ENCODE measurements at places on chromosomes 16 and 17.

DNA sequence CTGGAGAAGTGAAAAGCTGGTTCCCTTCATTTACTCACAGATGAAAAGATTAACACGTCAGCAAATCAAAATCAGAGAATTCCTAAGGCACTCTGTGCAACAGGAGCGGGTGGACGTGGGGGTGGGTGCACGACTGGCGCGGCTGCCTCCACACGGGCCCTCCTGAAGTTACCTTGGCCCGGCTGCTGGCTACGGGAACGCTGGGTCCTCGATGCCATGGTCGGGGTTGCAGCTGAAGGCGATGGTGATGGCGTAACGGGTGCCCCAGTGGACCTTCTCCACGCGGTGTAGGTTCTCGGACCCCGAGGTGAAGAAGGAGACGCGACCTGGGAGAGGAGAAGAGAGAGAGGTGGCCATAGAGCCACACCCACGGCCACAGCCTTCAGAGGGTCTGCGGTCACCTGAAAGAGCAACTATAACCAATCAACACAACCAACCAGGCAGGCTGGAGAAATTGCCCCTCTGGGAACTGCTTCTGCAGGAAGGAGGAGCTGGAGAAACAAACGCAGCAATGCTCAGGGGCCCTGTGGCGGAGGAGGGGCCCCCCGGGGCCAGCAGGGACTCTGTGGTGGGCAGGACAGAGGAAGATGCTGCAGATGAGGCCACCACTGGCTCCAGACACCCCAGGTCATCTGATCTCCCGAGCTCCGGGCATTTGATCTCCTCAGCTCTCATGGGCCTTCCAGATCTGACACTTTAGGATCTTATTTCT lies 20.8 kb downstream of the UTS2R start:
- no peak for DNase-seq

GRCh38 chr16:83031524-83031923 lies 404.8 kb downstream of the CDH13 start:
- no peak for DNase-seq

GRCh38 chr17:31416503-31416923 lies 25.0 kb downstream of the RAB11FIP4 start:
- DNase-seq: no peak

DNA sequence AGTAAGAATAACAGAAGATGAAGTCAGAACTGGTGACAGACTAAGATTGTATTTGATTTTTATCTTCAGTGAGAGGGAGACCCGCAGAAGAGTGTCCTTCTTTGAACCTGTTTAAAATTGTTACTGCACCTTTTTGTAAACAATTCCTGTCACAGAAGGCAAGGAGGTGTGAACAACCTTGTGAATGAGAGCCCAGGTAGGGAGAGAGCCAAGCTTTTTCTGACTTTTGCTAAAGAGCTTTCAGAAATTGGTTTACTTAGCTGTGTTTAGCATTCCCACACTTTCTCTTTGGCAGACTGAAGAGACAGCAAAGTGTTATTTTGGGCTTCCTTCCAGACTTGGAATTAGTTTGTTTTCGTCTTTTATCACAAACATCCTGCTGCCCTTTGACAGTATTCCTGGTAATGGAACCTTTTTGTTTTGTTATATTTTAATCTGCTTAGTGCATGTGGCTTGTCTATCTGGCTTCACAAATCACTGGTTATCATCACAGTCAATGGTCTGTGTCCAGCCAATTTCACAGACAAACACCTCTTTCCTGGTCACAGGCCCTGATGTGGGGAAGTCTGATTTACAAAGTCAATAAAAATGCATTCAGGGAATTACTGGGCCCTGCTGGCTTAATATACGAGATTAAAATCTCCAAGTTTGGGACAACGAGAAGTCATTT lies 85.7 kb upstream of the HS3ST2 start:
- DNase-seq: no peak

DNA sequence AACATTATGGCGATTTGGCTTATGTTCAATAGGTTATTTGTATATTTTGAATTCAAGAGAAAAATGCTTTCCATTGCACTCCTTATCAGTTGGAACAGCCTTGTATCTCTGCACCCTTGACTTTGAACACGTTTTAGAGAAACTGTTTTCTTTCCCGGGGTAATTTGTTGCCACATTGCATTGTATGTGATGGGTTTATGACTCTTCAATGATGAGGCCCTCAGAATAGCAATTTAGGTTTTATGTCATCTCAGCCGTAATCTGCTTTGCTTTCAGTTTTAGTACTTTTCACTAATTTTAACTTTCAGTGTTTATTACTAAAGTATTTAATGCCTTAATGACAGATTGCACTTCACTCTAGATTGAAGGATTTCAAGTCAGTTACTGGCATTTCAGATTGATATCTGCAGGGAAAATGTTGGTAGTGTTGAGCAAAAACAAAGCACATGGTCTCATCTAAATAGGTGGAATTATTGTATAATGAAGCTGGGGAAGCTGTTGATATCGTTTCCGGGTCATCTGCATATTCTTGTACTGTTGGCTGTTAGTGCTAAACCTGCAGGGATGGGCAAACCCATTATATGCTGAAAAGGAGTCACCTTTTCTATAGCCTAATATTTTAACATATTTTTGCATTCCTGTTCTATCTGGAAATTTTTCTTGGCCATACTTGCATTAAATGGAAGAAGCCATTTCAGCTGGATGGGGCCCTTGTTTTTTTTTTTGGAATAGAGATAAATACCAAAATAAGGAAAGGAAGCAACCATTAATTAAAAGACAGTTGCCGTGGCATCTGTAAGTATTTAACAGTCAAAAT lies 2.0 kb downstream of the LUC7L3 start:
- peak; percentile 31 for DNase-seq

DNA sequence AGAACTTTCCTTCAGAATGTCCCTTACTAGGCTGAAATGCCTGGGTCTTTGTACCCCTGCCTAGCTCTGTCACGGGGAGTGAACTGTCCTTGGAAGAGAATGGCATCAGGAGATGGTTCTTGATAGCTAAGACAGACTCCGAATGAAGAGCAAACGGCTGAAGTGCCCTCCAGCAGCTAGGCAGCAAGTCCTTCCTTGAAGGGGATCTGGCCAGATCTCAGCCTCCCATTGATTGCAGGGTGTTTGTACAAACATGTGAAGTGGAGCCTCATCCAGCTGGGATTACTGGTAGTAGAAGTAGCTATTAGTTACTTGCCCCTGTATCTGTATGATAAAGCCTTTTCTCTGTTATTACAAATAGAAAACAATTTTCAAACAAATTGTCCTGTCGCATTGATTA lies 30.9 kb downstream of the LRRC36 start:
- no peak for DNase-seq

DNA sequence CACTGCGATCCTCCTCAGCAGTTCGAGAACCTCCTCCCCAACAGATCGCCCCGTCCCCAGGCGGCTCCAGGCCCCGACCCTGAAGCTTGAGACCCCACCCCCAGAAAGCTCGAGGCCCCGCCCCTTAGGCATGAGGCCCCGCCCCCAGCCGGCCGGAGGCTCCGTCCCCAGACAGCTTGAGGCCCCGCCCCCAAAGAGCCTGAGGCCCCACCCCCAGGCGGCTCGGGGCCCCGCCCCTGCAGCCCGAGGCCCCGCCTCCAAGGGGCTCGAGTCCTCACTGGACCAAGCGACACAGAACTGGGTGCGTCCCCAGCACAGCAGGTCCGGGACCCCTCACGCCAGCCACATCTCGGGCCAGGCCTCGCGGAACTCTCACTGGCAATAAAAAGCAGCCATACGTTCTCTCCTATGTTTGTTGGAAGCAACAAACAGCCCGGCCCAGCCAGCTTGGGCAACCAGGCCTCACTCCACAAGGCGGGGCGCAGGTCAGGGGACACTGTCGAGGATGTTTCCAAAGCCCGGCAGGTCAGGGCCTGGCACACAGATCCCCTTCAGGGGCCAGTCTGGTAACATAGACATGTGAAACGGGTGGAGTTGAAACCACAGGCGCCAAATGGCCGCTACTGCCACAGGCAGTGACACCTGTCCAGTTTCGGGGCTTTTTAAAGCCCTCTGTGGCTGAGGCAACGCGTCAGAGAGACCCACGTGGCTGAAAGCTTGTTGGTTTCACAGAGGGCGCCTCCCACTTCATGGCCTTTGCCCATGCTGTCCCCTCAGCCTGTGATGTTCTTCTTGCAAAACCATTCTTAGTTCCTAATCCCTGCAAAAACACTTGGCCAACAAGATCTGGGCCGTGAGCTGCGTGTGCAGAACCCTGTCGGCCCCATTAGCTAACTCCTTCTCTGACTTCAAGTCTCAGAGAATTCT lies 224.2 kb downstream of the PARN start:
- DNase-seq: no peak

- no peak for DNase-seq
Observed at GRCh38 chr16:72935896-72936295, 112.0 kb downstream of the ZFHX3 start.
